Occipital lobe (tissue), 3 donors: ENCODE measurements at places on chromosomes 2 and 18. TPM values are rescaled to one million over a fixed set of nuclear protein-coding genes. Genes with fewer than 3 reads are reported as not detected.

CCDC178 gene
- 1.1 TPM for total RNA-seq

G6PC2 gene
- not detected for total RNA-seq

GRCh38 chr2:158928965-158929364 lies 39.5 kb upstream of the TANC1 start:
- no peak for DNase-seq

DNA sequence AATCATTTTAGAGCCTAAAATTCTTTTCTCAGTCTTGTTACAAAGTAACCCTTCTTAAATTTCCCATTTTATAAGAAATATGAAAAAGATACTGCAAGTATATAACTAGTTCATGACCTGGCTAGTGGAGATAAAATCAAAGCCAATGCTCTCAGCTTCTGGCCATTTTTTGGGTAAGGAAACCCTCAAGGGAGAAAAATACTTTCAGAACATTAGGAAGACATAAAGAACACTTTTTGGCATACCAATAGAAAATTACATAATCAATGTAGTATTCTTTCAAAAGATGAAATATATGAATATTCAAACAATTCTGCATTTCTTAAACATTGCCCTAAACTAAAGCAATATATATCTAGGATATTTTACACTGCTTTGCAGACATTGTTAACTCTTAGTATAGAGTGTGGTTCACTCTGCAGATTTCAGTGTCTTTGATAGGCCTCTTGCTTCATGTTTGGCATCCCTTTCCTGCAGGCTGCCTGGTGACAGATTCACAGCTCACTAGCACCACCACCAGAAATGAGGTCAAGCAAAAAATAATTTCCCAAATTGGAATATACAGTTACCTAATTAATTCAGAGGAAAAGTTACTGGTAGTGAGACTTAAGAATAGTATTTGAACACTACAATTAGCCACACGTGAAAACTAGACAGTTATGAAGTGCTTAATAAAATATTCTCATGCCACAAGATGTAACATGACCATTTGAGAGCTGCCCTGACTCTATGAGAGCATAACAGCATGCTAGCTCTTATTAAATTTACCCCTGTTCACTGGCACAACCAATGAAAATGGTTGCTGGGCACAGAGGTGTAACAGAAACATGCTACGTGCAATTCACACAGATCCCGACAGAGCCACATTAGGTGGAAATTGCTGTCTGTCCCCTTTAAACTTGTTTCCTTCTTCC lies 36.0 kb downstream of the PAIP2B start:
- DNase-seq: no peak

DNA sequence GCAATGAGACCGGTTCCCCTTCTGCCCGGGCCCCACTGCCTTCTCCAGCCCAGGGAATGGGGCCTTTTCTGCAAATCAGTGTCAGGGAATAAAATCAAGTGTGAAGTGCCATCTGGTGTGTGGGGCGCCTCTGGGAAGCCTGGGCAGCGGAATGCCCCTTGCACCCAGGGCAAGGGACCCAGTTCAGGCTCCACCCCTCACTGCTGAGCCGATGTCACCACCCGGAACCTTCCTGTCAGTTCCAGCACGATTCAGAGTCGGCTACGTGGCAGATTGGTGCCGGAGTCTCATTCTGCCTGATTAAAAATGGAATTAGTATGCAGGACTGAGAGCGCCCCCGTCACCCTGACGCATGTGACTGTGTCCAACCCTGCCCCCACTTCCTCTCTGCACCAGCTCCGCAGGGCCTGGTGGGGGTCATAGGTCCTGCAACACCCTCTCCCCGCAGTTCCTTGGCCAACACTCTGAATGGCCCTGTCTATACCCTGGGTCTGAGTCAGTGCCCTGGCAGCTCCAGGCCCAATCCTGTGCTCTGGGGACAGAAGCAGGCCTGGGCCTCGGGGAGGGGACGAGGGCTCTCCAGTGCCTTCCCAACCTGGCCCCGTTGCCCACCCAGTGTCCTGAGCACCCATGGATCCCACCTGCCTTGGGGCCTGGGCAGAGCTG lies 8.2 kb upstream of the ALPI start:
- peak; percentile 10 for DNase-seq

DNA sequence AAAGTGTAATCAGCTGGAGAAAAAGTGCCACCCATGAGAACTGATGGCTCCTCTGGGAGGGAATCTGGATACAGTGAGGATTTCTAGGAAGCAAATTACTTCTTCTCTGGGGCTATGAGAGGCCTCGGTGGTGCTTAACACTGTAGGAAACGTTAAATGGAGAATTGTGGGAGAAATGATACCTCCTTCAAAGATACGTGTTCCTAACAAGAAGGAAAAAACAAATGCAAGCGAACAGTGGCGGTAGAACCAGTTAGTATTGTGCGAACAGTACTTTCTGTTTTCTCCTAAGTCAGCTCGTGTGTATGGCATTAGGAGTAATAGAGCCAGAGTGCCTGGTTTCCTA lies 587 bp upstream of the MTIF2 start:
- no peak for DNase-seq

DNA sequence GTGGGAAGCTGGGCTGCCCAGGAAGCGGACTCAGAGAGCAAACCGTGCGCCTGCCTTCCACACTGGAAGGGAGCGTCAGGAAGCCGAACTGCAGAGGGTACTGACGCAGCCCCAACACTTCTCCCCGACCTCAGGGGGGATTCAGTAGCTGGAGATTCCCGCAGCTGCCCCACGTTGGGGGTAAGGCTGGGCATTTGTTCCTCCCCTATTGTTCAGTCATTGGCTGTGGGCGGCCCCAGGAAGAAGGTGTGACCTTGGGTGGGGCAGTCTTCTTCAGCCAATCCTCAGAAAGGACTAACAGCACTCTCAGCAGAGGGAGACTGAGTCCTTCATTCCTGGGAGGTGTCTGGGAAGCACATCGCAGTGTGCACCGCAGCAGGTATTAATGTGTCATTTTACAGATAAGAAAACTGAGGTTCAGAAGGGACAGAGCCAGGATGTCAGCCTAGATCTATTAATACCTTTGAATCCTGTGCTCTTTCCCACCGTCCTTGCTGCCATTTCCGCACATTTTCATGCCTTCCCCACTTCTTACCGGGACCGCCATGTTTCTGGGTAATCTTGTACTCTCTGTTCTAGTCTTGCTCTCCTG lies 12.1 kb upstream of the C18orf32 start:
- no peak for DNase-seq

DNA sequence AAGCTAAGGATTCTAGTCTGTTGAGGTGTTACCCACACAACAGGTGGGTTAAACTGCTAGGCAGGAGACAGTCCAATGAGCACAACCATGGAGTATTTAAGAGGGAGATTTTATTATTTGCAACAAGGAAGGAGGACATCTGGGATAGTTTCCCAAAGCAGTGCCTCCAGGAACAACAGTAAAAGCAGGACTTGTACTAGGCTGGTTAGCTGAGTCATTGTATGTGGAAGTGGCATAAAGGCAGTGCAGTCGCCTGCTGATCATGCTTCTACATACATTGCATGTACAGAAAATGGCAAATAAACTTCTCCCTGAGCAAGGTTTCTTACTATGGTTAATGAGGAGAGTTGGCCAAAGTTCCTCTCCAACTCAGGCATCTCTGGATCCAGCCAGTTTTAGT lies 46.1 kb upstream of the CYTIP start:
- DNase-seq: no peak

GRCh38 chr18:4412286-4412685 lies 42.8 kb downstream of the DLGAP1 start:
- no peak for DNase-seq

DNA sequence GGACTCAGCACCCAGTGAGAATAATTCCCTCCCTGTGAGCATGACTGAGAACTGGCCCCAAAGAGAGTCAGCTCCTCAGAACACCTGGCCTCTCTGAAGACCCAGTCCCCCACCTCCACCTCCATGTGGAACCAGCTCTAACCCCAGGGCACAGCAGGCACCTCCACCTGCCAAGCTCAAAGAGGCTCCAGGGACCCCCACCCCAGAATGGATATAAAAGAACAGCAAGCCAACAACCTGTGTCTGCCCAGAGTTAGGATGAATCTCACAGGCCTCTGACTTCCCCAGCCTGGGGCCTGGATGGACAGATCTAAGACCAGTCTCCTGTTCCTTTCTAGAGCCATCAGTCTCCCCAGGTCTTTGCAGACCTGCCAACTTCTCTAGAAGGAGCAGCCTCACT lies 498.5 kb downstream of the EIPR1 start:
- no peak for DNase-seq
